ENCODE measurements at places on chromosomes 12 and 14.

GRCh38 chr14:53491256-53491883 lies 338.2 kb upstream of the DDHD1 start:
- DNase-seq: no peak

DNA sequence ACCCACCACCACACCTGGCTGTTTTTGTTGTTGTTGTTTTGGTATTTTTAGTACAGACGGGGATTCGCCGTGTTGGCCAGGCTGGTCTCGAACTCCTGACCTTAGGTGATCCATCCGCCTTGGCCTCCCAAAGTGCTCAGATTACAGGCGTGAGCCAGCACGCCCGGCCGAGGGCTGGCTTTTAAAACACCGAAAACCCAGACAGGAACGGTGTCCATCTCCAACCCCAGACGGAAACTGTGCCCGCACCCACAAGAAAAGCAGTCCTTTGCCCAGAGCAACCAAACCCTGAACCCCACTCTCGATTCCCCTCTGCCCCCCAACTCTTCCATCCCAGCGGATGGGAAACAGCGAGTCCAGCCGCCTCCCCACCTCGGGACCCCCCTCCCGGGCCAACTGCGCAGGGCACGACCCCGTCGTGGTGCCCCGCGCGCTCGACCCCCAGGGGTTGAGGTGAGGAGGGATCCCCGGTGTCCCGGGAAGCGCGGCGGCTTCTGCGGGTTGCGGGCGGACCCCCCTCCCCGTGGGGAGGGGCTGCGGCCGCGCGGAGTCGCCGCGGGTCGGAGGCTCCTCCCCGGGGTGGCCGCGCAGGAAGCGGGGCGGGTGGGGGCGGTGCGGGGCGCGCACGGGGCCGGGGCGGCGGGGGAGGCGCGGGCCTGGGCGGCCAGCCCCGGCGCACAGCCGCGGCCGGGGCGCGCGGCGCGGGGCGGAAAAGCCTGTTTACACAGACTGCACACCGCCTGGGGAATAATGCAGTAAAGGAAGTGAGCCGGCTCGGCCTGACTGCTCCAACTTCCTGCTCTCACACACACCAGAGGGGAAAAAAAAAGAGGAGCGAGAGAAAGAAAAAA lies at the start of gene ELK3:
Gene ELK3, plus strand, starts transcription at position 651 of the 851 bp plus-strand sequence.
- DNase-seq: peak; percentile 72

GRCh38 chr12:122491991-122492390 lies 8.7 kb downstream of the ZCCHC8 start:
- DNase-seq: no peak

DNA sequence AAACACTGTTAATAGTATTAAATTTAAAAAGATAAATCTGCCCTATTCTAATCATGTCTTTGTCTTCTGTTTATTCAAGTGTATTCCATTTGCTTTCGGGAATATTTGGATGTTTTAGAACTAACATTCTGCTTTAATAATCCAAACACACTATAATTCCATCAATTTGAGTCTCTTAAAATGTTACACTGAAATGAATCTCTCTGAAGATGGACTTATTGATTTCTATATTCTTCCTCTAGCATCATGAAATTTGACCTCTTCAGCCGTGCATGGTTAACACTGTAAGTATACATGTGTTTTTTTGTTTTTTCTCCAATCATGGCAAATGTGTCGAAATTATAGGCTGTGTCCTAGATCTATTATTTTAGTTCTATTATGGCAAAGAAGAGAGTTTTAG lies 339.2 kb downstream of the ACSS3 start:
- no peak for DNase-seq

DNA sequence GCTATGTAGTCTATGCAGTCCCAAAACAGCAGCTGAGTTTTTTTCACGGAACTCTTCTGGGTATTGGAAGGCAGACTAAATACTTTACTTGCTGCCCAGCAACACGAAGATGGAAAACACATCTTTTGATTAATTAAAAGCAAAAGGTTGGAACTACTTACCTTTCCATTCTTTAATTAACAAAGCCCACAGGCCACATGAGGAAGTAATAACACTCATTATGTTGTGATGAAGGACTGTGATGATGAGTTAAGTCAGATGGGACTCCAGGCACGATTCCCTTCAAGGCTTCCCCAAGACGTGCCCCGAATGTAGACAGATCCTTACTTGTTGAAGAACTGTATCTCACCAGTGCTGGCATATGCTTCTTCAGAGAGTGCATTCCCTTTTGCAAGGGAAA lies 129.0 kb downstream of the WIF1 start:
- no peak for DNase-seq

DNA sequence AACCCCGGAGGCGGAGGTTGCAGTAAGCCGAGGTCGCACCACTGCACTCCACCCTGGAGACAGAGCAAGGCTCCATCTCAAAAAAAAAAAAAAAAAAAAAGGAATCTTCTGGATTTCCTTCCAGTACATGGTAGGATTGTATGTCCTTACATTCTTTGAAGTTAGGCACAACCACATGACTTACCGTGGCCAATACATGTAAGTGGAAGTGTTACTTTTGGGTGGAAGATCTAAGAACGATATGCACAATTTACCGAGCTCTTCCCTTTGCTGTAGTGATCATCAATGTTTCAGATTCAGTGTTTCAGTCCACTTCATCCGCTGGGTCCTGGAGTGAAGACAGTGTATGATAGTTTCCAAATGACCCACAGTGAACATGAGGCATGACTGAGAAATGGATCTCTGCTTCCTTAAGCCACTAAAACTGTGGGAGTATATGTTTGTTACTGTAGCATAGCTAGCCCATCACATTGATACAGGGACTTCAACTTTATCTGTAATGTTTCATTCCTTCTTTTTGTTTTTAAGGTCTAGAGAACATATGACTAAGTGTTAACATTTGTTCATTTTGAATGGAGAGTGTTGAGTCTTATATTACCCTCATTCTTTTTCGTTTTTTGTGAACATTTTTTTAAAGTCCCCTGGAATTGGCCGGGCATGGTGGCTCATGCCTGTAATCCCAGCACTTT lies 18.5 kb upstream of the NINJ2 start:
- DNase-seq: no peak
